ENCODE measurements at places on chromosomes 3 and 15.

DNA sequence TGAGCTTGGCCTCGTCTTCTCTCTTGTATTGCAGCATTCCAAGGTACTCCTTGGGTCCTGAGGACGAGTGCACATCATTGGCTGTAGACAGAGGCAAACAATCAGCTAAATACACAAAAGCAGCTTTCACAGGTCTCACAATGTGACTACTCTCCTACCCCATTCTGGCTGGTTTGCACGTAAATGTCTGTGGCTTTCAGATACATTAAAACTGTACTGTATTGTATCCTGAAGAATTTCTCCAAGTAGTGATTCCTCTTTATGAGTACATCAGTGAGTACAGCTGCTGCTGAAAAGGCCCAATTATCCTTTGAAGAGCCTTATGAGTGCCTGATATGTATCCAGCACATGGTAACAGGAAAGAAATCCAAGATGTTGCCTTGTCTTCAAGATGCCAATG, 22.0 kb upstream of the GNB5 start:
- no peak for DNase-seq

DNA sequence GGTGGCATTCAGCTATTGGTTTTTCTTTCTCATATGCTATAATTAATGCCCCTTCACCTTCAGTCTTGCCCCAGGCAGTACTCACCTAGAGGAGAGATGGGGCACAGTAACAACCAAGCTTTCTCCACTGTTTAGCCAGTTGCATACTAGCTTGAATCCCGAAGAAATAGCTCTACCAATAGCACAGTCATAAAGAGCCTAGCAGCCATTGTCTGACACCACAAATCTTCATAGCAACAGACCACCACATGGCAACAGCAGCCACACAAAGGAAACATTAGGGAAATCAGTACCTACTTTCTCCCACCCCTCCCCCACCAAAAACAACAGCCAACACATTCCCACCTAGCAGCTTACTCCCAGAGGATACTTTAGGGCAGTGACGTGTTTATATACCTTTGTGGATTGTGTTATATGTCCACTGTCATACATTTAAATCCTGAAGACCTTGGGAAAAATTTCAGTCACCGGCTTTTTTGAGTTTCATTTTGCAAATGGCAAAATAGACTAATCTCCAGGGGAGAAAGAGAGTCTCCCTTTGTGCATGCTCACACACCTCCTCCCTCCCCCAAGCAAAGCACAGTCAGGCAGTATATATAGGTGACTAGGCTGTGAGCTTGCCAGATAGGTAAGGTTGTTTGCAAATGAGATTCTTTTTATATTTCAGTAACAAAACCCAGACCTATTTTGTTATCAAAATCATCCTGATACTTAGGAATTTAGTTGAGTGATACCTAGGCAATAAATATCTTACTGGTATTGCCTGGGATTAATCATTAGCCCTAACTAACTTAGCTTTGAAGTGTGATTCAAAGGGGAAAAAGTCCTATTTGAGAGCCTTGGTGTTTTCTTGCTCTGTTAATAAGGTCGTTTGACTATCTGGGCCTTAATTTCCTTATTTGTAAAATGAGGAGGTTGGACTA, 140.6 kb downstream of the RBPMS2 start:
- no peak for DNase-seq

GRCh38 chr3:44074181-44074580, 167.5 kb upstream of the TOPAZ1 start:
- no peak for DNase-seq

DNA sequence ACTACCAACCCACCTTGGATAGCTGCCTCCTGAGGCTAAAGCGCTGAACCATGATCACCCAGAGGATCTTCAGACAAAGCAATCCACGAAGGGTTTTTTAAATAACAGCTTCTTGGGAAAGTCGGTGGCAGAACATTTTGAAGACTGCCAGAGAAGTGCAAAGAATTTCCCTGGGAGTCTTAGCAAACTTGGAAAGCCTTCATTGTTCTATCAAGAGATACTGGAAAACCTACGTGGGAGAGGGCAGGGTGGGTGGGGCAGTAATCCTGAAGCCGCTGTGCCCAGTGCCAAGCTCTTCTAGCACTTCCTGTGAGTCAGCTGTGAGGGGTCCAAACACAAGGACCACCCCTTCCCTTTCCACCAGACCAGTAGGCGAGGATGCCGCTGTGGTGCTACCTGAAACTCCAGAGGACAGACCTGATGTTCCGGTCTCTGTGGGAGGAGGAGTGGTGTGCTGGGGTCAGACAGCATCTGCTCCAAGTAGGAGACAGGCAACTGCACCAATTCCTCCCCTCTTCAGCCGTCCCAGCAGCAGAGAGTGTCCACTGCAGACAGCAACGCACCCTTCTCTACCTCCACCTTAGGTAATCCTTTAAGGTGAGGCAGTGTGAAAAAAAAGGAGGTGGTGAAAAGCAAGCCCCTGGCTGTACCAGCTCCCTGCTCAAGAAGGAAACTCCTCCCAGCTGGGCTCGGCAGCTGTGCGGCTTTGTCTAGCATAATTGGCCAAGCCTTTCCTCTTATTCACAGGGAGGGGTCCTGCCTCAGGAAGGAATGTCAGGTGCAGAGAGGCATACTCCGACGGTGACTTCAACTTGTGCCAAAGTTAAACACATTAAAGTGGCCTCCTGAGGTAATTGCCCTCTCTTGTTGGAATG, 99.0 kb downstream of the TMCC1 start:
- no peak for DNase-seq

GRCh38 chr15:32669896-32670611, 28.5 kb downstream of the SCG5 start:
- no peak for DNase-seq

- DNase-seq = no peak
Measured at GRCh38 chr15:71385457-71385856, 270.2 kb downstream of the THSD4 start.

- DNase-seq = no peak
Measured at GRCh38 chr15:98713585-98714001, 65.3 kb downstream of the IGF1R start.

DNA sequence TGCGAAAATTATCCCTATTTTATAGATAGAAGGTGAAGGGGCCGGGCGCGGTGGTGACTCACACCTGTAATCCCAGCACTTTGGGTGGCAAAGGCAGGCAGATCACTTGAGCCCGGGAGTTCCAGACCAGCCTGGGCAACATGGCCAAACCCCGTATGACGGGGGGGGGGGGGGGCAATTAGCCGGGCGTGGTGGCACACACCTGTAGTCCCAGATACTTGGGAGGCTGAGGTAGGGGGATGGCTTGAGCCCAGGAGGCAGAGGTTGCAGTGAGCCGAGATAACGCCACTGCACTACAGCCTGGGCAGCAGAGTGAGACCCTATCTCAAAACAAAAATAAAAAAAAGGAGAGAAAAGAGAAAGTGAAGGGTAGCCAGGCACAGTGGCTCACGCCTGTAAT, 1.4 kb downstream of the AAGAB start:
- no peak for DNase-seq

- no peak for DNase-seq
Measured at GRCh38 chr3:24521420-24522145, 26.9 kb upstream of the THRB start.

DNA sequence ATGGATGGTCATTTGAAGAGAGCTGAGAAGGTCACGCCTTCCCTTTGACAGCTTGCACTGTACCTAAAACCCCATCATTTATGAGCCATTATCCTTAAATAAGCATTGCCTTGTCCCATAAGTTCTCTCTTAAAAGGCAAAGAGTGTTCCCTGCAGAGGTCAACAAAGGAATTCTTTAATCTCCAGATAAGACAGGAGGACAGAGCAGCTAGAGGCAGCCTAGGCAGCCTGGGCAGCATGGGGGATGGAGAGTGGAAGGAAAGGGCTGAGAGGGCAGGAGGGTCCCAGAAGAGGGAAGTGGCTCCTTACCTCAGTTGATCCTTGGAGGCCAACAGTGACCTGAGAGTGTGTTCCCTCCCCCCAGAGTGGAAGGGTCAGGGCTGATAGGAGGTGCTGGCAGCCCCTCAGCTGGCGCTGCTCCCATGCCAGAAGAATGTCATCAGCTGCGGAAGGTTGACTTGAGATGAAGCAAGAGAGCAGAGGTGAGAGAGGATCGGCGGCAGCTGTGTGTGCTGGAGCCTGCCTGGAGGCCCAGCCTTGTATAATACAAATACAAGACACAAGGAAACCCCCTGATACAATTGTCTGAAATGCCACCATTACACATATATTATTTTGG, 12.8 kb downstream of the KBTBD13 start:
- no peak for DNase-seq

DNA sequence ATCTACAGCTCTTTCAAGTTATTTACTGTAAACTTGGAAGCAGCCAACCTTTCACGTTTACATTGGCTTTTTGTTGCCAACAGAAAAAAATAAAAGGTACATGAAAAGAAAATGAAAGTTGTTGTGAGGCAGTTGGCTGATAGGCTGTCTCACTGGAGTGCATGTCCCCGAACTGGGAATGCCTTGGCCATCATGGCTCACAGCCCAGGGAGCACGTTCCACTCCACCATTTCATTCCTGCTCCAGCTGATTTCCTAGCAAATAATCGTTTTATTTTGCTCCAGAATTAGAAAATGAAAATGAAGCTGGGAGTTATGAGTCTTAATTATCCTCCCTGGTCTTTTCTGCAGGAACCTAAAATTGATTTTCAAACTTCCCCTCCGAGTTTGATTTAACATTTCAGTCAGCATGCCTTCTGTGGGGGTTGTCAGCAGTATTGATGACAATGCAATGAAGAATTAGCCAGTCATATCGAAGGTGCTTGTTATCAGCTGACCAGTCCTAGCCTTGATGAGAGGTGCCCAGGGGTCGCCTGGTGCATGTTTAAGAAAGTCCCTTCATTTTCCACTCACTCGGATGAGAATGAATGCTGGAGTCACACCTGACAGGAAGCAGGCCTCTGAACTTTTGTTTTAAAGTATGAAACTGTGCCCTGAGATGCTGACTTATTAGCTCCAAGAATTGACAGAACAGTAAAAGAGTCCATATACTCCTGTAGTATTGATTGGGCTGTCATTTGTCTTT, 293.7 kb upstream of the TRIM42 start:
- no peak for DNase-seq

GRCh38 chr3:129453732-129454131, 13.7 kb downstream of the IFT122 start:
- no peak for DNase-seq

DNA sequence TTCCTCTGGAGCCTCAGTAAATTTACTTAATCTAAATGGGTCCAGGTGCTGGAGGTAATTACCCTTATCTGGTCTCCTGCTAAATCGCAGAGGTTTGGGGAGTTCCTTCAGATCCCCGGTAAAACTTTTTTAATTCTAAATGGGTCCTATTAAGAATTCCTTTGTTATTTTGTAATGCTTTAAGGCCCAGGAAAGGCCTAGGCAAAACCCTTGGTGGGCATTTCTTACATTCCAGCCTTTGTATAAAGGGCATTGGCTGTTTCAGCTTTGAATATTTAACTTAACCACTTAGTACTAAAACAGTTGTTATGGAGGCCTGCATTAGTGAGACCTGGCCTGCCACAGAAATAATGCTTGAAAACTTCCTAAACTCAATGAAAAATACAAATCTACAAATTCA, 14.9 kb upstream of the ZNF662 start:
- DNase-seq = no peak

DNA sequence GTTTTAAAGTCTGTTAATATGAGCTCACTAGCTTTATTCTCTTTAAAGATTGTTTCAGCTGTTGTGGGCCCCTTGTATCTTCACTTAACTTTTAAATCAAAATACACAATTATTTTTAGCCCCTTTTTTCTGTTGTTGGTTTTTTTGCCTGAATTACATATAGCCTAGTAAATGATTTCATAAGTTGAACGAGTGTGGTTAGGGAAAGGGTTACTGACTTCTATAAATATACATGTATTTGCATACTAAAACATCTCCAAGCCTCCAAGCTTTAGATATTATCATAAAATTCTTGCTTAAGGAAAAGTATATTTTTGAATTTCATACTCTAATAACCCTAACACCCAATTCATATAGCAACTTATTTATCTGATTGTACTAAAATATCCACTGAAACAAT, 73.2 kb upstream of the ARL6 start:
- DNase-seq = no peak

DNA sequence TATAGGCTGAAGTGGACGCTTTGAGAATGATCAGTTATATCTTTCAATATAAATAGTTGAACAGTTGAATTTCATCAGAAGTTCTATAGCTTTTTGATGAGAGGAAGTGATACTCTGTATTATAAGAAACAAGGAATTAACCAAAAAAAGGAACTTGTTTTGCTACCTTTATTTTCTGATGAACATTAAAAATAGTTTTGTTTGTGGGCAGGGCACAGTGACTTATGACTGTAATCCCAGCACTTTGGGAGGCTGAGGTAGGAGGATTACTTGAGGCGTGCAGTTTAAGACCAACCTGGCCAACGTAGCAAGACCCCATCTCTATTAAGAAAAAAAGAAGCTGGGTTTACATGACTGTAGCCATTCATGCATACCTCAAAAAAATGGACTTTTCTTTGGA, 16.7 kb downstream of the BLOC1S6 start:
- no peak for DNase-seq

DNA sequence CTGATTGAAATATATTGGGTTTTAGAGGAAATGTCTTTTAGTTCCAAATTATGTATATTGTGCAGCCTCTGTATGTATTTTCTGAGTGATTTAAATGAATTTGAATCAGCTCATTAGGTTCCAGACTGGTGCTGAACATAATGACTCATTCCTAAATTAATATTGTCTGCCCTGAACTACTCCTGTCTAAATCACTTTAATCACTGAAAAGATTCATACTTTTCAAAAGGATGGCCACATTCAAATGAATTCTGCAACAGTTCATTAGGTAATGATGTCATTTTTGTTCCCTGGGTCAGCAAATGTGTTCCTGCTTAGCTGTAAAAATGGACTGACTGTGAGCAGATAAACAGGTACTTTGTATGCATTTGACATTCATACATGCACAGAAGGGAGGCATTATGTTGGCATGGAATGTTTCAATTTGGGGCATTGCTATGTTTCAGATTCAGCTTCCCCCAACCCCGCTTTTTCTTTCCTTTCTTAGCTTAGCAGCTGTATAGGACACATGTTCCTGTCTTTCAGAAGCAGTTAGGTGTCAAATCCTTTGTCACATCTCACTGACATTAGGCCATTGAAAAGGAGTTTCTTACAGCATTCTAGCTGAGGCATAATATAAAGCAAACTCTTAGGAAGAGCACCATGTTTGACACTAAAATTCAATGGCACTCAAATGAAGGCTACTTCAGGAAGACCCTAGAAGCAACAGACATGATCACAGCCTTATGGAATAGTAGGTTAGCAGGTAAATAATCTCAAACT, 318.5 kb upstream of the ARPP21 start:
- DNase-seq = no peak

GRCh38 chr15:25092661-25093060, 137.9 kb downstream of the SNRPN start:
- DNase-seq = no peak

- no peak for DNase-seq
Measured at GRCh38 chr3:9109568-9109914, 139.9 kb downstream of the SRGAP3 start.

DNA sequence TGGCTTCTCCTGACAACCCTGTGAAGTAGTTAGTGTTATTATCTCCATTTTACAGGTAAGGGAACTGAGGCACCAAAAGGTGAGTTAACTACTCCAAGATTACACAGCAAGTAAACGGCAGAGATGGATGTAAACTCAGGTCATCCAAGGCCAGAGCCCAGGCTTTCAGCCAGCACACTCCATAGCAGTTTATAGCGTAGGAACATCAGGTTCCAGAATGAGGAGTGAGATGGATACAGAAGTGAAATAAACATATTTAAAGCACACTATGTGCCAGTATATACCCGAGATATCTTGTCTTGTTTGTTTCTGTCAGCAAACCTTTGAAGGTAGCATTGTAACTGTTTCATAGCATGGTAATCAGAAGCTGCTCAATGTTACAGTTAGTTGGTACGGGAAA, 279.0 kb downstream of the OXSM start:
- no peak for DNase-seq
